Activated T-helper 1 cell treated with Interleukin-2 at 50 U/mL for 16 hours (primary cell): ENCODE measurements at places on chromosomes 13 and 19.

DNA sequence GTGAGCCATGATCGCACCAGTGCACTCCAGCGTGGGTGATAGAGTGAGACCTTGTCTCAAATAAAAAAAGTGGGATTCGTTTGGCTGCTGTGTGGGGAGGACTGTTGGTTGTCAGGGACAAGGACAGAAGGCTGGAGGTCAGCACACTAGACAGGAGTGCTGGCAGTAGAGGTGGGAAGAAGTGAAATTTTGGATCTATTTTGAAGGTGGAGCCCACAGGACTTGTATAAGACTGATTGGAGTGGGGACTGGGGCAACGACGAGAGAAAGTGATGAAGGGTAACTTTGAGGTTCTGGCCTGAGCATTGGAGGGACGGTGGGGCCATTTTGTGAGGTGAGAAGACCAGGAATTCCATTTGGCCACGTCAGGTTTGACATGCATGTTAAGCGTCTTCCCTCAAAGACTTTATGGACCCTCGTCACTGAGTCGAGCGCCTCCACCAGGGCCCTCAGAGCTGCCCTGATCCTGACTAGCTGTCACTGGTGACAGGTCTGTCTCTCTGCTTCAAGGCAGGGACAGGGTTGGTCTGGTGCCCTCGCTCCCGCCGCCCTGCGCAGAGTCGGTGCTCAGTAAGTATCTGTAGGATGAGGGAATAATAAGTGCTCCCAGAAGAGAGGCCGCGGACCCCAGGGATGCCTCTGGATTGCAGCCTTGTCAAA lies 673 bp downstream of the CTU1 start:
- DNase-seq: no peak

DNA sequence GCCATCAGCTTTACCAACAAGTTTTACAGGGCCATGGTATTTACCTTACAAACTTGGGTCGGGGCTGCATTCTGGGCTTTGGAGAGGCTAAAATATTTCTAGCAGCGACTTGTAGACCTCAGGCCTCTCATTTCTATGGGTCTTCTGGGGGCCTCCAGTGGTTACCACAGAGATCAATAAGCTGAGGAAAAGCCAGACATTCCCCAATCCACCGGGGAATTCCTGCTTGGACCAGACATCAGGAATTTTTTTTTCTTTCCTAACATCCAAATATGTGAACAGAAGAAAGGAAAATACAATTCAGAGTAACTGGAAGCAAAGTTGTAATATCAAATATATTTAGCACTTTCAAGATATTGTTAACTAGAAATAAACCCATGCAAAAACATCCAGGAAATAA lies 1.5 kb downstream of the DZIP1 start:
- no peak for DNase-seq

- no peak for DNase-seq
Observed at GRCh38 chr13:50025436-50025835, 10.2 kb downstream of the KCNRG start.

- no peak for DNase-seq
Observed at GRCh38 chr13:50712881-50713280, 130.6 kb downstream of the DLEU7 start.

DNA sequence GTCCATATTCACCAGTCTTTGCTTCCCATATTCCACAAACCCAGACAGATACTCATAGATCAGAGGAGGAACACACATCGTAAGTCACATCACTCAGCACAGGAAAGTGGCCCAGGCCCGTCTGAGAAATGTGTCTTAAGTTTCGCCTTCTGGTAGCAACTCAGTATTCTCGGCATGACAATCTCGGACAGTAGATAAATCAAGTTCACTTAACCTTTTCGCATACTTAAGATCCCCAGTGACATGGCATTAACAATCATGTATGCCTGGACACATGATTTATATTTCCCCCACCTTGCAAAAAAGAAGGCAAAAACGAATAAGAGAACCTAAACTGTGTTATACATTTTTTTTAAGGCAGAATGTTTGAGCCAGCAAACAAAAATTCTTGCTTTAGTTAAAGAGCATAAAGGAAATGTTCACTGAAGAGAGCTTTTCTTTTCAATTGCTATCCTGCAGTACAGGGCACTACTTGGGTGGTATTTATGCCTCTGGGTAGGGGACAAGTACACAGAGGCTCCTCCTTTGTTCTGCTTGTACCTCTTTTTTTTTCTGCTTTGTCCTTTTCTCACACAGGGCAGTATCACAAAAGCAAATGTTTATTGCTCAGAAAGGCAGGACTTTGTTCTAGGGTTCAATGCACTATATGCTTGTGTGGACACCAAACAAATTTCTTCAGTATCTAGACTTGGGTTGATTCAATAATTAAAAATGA lies 360.6 kb downstream of the TDRD3 start:
- no peak for DNase-seq

- no peak for DNase-seq
Observed at GRCh38 chr19:47257411-47258169, 1.3 kb downstream of the CCDC9 start.

DNA sequence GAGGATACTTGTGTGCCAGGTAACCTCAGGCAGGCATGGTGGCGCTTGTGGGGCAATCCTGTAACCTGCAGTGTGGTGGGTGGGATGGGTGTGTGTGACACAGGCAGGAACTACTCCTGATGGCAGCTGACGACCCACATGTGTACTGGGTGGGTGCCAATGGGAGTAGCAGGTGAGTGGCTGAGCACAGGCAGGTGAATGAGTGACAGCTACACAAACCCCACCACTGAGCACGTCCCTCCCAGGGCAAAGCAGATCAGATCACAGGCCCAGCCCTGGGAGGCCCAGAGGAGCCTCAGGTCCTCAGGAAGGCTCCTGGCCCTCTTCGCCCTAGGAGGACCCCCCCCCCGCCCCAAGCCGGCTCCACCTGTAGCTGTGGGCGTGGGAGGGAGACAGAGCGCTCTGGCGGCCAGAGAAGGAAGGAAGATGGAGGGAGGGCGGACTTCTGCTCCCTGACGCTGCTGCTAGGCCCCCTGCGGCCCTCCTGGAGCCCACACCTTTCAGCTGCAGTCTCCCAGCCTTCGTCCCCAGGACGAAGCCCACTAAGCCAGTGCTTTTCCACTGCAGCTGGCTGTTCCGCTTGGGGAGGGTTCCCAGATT lies 1.3 kb upstream of the ZNF181 start:
- DNase-seq: no peak

DNA sequence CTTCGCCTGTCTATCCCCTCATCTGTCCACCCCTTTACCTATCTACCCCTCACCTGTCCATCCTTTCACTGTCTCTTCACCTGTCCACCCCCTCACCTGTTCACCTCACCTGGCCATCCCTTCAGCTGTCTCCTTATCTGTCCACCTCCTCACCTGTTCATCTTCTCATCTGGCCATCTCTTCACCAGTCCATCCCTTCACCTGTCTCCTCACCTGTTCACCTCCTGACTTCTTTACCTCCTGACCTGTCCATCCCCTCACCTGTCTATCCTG lies 13.2 kb upstream of the KANK2 start:
- DNase-seq: no peak

- no peak for DNase-seq
Observed at GRCh38 chr19:3096267-3096901, 2.2 kb downstream of the GNA11 start.

- DNase-seq: no peak
Observed at GRCh38 chr19:29338480-29338879, 125.5 kb upstream of the UQCRFS1 start.

- DNase-seq: no peak
Observed at GRCh38 chr19:52211926-52212571, 22.2 kb downstream of the PPP2R1A start.

DNA sequence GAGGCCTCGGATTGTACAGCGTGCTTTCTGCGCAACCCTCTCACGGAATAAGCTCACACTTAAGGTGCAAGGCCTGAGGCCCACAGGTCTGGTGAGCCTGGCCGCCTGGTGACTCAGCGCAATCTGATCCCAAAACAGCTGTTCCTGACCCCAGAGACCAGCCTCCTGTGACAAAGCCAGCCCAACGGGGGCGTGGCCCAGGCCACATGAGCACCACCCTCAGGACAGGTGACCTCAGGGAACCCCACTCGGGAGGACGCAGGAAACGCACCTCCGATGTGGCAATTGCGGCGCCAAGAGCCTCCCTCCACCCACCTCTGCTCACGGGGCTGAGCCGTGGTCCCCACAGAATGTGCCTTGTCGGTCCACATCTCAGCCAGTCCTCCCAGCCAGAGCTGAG lies 26.4 kb downstream of the GRTP1 start:
- DNase-seq: no peak

- no peak for DNase-seq
Observed at GRCh38 chr19:1913781-1914577, 8.8 kb downstream of the ADAT3 start.
